NCI-H1092 (cell line): ENCODE measurements at places on chromosomes 6 and 20.

GRCh38 chr6:6634735-6635075 is 46.2 kb downstream of the LY86 start:
- DNase-seq, result no peak

- DNase-seq, result no peak
Observed at GRCh38 chr6:168080393-168081077, 1.5 kb upstream of the FRMD1 start.

GRCh38 chr6:47188588-47189021 is 121.1 kb downstream of the TNFRSF21 start:
- no peak for DNase-seq

DNA sequence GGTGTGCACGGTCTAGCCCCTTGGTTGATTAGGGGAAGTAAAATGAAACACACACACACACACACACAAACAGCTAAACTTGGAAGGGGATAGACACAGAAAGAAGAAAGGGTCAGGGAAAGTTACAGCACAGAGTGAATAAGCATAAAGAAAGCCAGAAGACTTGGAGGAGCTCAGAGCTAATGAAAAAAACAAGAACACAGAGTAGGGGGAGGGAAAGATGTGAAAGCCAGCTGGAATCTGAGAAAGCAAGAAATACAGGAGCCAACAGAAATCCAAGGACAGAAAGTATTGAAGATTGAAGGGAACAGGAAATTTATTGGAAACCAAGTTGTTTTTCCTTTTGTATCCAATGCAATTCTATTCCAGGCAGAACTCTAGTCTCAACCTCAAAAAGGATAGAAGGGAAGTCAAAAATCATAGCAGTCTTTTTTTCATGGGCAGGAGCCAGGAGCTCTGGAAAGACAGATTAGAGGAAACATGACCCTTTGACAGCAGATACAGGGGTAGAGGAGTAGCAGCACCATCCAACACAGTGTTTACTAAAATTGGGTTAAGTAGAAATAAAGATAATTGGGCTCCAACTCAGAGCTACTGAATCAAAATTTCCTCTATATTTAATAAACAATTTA is 10.1 kb downstream of the HMGCLL1 start:
- no peak for DNase-seq

DNA sequence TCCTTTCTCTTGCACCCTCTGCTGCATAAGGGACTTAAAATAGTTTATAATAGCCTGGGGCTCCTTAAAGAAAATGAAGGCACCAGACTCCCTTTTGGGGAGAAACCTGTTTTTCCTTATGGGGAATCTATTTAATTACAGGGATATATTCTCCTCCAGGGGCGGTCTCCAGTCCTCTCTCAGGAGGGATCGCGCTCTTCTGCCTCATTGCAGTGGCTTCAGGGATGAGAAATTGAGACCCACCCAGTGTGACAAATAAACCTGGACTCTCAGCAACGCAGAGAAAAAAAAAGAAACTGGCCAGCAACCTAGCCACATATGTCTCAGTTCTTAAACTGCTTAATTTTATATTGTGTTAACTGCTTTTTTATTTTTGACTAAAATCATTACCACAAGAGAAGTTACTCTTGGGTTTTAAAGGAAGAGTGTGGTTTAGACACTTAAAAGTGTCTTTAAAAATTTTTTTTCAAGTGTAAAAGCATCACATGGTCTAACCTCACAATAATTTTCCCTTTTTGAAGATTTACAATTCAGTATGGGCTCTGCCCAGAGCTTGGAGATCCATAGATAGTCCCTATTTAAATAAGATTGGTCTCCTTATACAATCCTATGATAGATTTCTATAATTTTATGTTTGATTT is 11.7 kb upstream of the GOPC start:
- DNase-seq, result no peak

GRCh38 chr20:36217226-36217625 is 19.1 kb upstream of the AAR2 start:
- DNase-seq, result no peak

- no peak for DNase-seq
Observed at GRCh38 chr6:1423578-1423977, 34.2 kb downstream of the FOXF2 start.

GRCh38 chr20:2114990-2115681 is 13.5 kb downstream of the STK35 start:
- DNase-seq, result no peak

DNA sequence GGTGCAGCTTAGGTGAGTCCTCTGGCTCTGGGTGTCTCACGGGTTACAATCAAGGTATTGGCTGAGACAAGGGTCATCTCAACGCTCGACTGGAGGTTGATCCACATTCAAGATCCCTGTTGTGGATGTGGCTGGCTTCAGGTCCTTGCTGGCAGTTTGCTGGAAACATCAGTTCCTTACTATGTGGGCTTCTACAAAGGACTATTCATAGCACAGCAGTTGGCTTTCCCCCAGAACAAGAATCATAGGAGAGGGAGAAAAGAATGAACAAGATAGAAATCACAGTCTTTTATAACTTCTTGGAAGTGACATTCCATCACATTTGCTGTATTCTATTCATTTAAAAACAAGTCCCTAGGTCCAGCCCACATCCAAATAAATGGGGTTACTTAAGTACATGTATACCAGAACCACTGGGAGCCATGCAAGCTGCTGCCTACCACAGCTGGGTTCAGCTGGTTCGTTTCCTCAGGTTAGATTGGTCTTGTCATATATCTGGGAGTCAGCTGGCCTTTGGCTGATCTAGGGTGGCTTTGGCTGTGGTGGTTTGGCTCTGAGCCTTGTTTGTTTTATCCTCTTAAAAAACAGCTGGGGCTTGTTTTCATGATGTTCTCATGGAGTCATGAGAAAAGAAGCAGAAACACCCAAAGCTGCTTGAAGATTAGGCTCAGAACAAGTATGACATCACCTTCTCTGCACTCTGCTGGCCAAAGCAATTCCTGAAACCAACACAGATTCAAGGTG is 433.2 kb upstream of the SPTLC3 start:
- DNase-seq, result no peak

DNA sequence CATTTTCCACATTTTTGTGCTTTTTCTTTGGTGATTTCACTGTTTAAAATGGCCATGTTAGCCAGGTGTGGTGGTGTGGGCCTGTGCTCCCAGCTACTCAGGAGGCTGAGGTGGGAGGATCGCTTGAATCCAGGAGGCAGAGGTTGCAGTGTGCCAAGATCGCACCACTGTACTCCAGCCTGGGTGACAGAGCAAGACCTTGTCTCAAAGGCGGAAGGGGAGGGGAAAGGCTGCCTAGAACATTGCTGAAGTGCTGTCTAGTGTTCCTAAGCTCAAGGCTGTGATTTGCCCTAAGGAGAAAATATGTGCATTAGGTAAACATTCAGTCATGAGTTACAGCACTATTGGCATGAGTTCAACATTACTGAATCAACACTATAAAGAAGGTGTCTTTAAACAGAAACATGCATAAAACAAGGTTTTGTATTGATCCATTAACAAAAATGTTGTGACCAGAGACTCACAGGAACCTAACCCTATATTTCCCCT is 14.0 kb downstream of the ZC2HC1B start:
- DNase-seq, result no peak

GRCh38 chr6:45732731-45733130 is 282.9 kb downstream of the CLIC5 start:
- DNase-seq, result no peak

DNA sequence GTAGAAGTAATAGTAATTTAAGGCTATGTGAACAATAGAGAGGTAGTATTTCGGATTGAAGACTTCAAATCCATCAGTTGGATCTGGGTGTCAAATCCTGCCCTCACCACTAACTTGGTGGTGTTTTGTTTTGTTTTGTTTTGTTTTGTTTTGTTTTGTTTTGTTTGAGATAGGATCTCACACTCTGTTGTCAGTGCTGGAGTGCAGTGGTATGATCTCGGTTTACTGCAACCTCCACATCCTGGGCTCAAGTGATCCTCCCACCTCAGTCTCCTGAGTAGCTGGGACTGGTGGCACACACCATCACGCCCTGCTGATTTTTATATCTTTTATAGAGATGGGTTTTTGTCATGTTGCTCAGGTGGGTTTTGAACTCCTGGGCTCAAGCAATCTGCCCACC is 129.4 kb upstream of the ZNF217 start:
- no peak for DNase-seq

- DNase-seq, result no peak
Observed at GRCh38 chr20:47792021-47792618, 6.8 kb upstream of the SULF2 start.

GRCh38 chr6:92174398-92175073 is 1244.8 kb downstream of the EPHA7 start:
- DNase-seq, result no peak
